ENCODE measurements at places on chromosomes 6 and 20.

- no peak for DNase-seq
These were observed 24.7 kb upstream of the KCNK16 start for GRCh38 chr6:39347206-39347605.

DNA sequence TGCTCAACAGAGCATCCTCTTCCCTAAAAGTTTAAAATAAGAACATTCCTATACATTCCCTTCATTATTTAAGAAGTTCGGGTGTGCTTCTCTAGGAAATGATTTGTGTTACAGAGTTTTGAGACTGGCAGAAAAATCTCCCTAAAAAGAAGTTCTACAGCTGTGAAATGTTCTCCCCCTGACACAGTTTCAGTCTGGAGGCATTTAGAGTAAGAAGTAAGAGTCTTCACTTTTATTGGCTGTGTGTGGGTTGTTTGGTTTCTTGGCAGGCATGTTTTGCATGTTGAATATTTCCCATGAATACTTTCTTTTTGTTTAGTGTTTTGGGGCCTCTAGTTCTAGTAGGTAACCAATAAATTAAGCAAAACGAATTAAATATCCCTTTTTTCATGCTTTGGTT is 195.9 kb downstream of the TENT5A start:
- no peak for DNase-seq

GRCh38 chr6:81838031-81838430 is 85.5 kb upstream of the TENT5A start:
- DNase-seq: no peak

DNA sequence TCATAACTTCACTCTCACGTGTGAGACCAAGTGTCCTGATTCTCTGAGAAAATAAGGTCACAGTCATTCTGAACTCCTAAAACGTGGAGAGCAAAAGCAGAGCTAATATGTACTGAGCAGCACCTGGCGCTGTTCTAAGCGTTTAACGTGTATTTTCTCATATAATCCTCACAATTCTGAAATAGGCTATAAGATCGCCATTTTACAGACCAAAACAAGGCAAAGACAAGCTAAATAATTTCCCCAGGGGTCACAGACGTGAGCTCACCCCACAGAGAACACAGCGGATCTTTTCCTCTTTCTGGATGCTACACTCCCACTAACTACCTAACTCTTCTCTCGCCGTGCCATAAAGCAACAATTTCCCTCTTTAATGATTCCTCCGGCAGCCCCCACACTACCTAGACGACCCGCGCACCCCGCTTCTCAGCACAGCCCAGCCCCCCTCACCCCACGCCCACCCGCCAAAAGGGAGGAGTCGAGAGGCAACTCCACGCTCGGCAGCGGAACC is 636 bp downstream of the SUPT3H start:
- DNase-seq: no peak

DNA sequence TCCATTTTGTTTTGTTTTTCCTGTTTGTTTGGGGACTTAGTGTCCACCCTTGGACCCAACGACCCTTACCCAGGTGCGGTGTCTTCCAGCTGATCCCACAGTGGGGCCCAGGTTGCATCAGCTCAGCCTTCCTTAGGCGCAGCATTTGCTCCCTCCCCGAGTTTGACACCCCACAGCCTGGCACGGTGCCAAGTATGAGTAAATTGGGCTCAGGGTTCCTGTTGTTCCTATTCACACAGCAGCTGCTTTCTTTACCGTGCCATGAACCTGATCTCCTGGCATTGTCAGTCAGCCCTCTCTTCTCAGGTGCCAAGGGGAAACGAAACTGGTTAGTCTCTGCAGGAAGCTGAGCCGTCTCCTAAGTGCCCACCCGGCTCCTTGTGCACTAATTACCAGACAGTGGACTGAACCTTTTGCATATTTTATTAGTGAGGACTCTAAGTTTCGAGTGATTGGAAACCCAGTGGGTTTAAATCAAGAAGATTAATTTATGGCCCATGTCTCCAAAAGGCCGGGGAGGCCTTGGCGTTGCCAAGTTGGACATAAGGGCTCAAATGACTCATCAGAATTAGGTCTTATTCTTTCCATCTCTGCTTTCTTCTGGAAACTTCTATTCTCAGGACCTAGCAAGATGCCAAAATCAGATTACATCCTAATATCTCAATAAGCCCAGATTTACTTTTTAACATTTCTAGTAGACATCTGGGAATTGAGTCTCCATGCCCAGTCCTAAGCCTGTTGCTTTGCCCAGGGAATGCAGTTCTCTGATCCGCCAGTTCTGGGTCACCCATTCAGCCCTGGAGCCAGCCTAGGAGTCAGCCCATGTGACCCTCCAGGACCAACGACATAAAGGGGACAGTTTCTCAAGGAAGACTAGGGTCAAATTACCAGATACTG is 68.8 kb downstream of the TSHZ2 start:
- DNase-seq: no peak

DNA sequence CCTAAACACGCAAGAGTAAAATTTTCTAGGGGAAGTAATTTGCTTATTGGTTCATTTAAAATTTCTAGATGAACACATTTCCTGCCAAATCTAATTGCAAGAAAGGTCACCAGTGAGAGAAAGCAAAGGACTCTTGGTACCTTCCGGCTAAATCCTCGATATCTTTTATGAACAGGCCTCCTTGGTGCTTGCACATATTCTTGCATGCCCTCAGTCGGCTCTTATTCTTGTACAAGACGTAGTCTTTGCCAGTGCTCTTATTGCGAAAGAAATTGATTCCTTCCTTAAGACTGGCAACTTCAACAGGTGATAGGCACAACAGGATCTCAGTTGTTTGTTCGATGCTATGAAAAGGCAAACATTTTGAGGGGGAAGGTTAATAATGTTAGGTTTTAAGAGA is 141.7 kb upstream of the CARMIL1 start:
- peak; percentile 29 for DNase-seq

- DNase-seq: no peak
These were observed 122.9 kb upstream of the MMS22L start for GRCh38 chr6:97405818-97406409.

GRCh38 chr6:38434051-38434450 is 205.7 kb downstream of the BTBD9 start:
- no peak for DNase-seq

- DNase-seq: no peak
These were observed 18.3 kb upstream of the TRAM2 start for GRCh38 chr6:52595000-52595795.

DNA sequence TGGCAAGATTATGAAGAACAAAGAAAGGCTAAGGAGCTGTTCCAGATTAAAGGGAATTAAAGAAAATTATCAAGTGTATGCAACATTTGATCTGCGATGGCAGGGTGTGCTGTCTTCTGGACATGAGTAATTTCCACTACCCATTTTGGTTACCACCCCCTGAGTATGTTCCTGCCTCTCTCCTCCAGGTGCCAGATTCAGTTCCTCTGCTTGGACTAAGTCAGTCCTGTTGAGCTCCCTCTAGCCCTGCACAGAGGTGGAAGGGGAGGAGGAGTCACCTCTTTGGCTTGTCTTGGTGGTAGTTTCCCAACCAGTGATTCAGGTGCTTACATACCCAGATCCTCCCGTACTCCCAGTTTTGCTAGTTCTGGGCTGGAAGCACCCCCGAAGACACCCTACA is 22.2 kb upstream of the SNRPB2 start:
- no peak for DNase-seq

GRCh38 chr6:85496009-85496579 is 46.2 kb downstream of the NT5E start:
- DNase-seq: no peak

- DNase-seq: no peak
These were observed 3.9 kb upstream of the LSM14B start for GRCh38 chr20:62118113-62119043.

DNA sequence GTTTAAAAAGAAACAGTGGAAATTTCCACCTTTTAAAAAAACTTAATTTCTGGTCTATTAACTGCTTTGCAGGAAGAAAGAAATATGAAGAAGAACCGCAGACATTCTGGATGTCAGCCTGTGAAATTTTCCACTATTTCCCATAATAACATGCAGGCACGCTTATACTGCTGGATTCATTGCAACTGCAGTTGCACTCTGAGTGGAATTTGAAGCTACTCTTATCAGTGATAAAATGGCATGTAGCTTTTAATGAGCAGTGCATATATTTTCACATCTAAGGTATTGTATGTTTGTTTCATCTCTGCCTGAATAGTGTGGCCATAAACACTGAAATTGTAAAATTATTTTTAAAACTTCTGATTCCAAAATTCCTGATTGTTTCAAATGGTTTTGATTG is 28.2 kb downstream of the NCOA3 start:
- no peak for DNase-seq

DNA sequence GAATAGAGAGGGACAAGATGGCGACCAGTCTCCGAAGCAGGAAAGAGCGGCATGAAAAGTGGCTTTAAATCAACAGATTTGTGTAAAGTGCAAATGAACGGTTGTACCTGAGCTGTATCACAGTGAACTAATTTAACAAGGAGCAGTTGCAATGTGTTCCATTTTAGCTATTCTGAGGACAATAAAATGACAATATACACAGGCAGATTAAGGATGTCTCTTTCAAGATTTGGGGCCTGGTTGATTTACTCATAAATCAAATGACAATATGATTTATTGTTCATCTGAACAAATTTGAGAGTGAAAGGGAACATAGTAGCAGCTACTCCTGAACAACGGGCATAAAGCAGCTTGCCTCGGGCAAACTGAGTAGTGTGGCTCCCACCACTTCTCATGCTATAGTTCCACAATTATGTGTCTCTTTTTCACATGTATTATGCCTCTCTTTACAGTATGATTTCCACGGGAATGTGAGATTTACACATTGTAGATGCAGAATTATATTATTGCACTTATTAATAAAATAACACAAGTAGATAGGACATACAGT is 204.1 kb upstream of the AGPAT4 start:
- DNase-seq: no peak

DNA sequence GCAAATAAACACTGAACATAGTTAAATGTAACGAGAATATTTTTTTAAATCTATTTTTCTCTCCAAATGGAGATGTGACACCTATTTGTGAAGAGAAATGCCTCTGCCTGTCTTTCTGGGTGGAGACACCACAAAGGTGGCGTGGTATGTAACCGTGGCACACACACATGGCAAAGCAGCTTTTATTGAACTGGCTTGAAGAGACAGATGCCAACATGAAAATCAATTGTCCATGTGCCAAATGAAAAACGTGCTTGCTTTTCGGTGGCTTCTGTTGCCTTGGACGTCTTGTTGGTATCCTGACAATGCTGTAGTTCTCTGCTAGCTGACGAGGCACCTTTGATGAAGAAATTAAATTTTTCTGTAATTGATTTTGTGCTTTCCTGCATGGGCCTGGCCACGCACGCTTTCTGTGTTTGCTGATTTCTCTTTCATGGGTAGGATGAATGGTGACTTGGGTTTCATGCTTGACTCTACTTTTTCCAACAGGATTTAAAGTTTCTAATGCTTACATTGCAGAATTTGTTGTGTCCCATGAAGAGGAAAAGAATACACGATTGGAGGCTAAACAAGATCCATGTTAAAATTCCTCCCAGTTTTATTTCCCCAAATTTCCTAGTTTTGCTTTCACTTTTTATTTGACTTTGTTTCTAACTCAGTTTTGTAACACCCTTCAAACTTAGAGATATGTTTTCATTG is 202.6 kb downstream of the TMEM242 start:
- DNase-seq: no peak

DNA sequence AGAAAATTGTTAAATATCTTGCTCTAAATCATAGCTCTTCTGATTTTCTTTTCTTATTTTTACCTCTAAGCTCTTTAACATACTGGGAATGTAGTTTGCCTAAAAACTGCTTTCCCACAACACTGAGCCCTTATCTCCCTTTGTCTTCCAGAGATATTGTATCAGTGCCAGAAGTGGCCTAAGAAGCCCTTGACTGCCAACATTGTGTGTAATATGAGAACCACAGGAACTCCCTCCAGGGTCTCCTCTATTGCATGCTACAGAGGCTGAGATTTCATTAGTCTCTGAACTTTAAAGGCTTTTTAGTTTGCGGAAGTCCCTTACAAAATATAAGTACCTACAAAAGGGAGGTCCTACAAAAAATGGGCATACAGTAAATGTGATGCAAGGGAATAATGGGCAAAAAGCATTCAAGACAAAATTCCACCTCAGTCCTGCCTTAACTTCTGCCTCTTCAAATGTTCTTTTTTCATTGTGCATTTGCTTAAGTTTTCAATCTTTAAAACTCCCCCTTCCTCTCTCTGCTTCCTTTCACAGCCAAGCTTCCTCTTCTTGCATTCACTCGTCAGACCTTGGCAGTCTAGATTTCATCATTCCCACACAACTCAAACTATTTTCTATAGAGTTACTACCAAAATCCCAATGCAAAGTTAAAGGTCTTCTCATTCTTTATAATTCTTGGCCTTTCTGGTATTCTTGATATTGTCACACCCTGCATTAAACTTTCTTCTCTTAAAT is 76.5 kb downstream of the ADGRG6 start:
- DNase-seq: no peak

DNA sequence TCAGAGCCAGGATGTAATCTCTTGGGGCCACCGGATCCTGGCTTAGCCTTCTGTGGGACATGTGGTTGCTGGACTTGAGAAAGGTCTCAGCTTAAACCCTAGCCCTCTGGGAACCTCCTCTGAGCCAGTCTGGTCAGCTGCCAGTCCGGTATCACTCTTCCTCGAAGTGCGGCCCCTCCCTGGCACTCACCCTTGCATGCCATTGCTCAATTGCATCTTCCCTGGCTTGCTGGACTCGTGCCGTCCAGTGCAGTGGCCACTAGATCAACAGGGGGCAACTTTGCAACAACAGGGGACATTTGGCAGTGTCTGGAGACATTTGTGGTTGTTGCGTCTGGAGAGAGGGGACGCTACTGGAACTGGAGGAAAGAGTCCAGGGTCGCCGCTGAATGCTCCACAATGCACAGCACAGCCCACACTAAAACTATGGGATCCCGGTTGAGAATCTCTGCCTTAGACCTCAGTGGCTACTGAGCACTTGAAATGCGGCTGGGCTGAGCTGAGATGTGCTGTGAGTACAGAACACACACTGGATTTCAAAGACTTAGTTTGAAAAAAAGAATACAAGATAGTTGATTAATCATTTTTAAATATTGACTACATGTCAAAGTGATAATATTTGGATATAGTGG is 152.1 kb downstream of the TFAP2C start:
- DNase-seq: no peak

DNA sequence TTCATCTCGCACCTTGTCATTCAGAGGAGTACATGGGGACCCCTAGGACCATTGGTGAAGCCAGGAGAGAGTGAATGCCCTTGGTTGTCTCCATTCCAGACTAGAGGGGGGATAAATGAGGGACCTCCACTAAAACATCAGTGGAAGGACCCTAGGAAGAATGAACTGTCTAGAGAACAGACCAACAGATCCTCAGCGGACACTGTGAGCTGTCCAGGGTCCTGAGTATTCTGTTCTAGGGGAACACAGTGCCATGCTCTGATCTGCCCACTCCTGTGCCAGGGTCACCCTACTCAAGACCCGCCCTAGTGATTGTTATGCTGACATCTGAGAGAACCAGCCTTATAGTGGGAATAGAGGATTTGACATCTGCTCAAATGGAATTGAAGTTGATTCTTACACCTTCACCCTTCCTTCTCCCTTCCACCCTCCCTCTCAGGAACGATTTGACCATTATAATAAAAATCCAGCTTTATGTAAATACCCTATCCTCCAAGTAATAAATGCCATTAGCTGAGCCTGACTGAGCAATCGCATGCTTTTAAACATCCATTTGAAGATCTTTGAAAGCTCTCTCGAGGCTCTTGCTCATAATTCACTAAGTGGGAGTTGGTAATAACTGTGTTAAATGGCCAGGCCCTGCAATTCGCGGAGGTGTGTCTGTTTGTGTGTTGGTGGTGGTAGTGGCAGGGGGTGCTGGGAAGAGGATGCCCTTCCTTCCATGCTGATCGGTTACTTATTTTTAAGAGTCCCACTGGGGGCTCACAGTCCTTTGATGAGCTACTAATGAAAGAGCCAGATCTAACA is 43.6 kb upstream of the SLC32A1 start:
- no peak for DNase-seq

GRCh38 chr6:90045535-90045934 is 151.3 kb downstream of the GJA10 start:
- DNase-seq: no peak

All from CD4-positive, alpha-beta T cell treated with Interleukin-6 at 100 ng/mL for 8 hours (primary cell).